ENCODE measurements at places on chromosomes 4 and X. TPM values are rescaled to one million over a fixed set of nuclear protein-coding genes. Genes with fewer than 3 reads are reported as not detected.

The SOD3 gene
- 55.8 TPM for total RNA-seq

The MAGT1 gene
- 30.8 TPM for total RNA-seq

The PFKFB1 gene
- total RNA-seq: 0.64 TPM

The FAM184B gene
- 0.25 TPM for total RNA-seq

The ZNF185 gene
- 81.3 TPM for total RNA-seq

The PNMA3 gene
- 0.38 TPM for total RNA-seq

The SLC2A9 gene
- total RNA-seq: 3.5 TPM

The RAB33B gene
- 9.9 TPM for total RNA-seq

The POF1B gene
- total RNA-seq: 139 TPM

The PPP1R2C gene
- not detected for total RNA-seq

The MUC7 gene
- total RNA-seq: 1.8 TPM

The GABRE gene
- 55.8 TPM for total RNA-seq

The ARR3 gene
- total RNA-seq: not detected

The ASMT gene
- total RNA-seq: not detected

The LPAR4 gene
- total RNA-seq: not detected

The HSFX4 gene
- not detected for total RNA-seq

The KLKB1 gene
- not detected for total RNA-seq

The ZNF630 gene
- 2.0 TPM for total RNA-seq

The OTC gene
- total RNA-seq: not detected

The NHS gene
- 7.3 TPM for total RNA-seq

The CCDC110 gene
- total RNA-seq: 0.60 TPM

All from suprapubic skin (tissue), 4 donors.